ENCODE measurements at places on chromosomes 7 and 10.

- no peak for DNase-seq
Measured at GRCh38 chr10:36542493-36542892, 582.9 kb upstream of the ANKRD30A start.

- DNase-seq = no peak
Measured at GRCh38 chr10:117663750-117664149, 121.2 kb downstream of the EMX2 start.

DNA sequence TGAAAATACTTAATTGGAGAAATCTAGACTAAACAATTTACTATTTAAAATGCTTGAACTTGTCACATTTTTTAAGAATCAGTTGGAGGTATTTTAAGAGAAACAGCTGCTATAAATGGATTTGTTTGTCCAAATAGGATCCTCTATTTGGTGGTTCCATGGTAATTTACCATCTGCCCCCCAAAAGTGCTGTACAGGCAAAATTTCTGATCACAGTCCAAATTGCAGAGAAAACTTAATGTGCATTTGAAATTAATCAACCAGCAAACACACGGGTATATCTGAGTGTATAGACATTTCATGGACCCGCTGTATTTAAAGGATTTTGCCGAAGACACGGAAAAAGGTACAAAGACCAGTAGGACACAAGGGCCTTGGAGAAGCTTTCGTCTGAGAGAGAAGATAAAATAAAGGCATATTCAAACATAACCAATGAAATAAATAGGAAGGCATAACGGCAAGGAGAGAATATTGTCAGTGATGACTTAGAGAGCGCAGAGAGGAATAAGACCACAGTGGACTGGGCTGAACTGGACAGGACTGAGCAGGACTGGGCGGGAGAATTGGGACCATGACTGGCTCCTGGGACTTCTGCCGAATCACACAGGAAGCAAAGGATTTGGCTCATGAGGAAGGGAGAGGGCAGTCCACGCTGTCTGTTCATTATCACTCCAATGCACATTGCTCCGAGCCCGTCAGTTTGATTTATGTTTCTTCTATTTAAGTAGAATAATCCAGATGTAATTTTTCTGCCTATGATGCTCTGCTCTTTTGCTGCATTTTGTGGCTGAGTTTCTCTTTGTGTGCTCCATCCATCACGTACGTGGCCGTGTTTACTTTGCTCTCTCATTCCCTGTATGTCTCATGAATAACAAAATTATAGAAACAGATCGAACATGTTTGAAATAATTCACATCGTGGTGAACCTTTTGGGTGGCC, 112.8 kb downstream of the PRLHR start:
- DNase-seq = no peak

DNA sequence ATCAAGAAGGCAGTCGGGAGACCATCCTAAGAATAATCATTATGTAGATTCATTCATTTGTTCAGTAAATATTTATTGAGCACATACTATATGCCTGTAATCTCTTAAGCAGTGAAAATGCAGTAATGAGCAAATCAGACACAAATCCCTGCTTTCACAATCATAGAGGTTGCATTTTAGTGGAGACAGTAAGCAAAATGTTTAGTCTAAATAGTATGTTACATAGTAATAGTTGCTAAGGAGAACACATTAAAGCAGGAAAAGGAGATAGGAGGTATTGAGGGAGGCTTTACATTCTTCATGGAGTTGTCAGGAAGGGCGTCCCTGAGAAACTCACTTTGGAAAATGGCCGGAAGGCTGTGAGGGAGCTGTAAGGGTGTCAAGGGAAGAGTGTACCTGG, 79.9 kb downstream of the CDK14 start:
- no peak for DNase-seq

DNA sequence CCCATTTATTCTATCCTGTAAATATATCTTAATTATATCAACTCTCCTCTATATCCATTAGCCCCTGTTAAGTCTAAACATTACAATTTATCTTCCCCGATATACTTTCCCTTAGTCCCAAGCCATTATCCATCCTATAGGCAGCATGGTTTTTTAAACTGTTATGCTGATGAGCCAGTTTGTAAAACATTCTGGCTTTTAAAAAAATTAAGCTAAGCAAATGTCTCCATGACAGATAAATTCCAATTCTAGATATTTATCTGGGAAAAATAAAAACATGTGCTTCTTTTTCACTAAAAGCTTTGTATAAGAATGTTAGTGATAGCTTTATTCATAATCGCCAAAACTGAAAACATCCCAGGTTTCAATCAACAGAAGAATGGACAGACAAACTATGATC, 183.2 kb upstream of the GNAI1 start:
- no peak for DNase-seq

GRCh38 chr7:107286751-107287621, 118.2 kb downstream of the HBP1 start:
- DNase-seq = no peak
